ENCODE measurements at places on chromosomes 2 and 18.

- no peak for DNase-seq
These were observed 171.8 kb downstream of the CAMKMT start for GRCh38 chr2:44533508-44533907.

DNA sequence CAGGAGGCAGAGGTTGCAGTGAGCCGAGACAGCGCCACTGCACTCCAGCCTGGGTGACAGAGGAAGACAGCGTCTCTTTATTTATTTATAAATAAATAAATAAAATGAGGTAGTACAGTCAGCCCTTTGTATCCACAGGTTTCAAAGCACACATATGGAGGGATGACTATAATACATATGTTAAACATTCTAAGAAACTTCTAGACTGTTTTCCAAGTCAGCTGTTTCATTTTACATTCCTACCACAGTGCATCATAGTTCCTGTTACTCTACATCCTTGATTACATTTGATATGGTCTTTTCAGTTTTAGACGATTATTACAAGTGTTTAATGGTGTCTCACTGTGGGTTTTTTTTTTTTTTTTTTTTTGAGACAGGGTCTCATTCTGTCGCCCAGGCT lies 157.6 kb downstream of the ATAD2B start:
- DNase-seq: no peak

DNA sequence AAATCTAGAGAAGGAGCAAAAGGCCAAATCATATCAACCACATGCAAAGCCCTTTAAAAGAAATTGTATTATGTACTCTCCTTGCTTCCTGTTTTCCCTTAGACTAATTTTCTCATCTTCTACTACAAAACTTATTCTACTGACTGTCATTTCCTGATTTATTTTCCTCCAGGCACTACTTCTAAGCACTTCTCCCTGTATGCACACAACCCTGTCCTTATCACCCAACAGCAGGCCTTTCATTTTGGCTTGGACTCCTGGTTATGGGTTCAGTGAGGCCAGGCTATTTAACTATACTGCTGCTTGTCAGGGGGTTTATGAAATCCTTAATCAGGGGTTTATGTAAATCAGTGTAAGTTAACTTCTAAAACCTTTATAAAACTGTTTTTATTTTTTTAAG lies 205.1 kb upstream of the FAM98A start:
- no peak for DNase-seq

GRCh38 chr18:44830581-44830980 lies 149.9 kb downstream of the SETBP1 start:
- no peak for DNase-seq

DNA sequence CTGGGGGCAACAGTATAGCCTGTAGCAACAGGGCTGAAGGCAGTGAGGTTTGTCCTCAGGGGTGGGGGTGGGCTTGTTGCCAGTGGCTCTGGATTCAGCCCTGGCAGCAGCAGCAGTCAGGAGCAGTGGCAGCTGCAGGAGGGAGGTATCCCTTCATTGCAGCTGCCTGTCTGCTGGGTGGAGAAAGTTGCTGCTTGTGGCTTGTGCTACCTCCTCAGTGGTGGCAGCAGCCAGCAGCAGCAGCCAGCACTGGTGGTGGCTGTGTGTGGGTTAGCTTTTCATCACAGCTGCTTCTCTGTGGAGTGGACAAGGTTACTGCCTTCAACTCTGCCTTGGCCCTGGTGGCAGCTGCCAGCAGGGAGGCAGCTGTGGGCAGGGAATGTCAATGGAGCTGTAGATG lies 94.9 kb downstream of the ARL6IP6 start:
- DNase-seq: no peak

GRCh38 chr2:230268606-230269243 lies 43.2 kb downstream of the SP140 start:
- no peak for DNase-seq

- DNase-seq: no peak
These were observed 1133.6 kb upstream of the ZEB2 start for GRCh38 chr2:145653553-145653952.

GRCh38 chr2:196336715-196337114 lies 165.3 kb upstream of the STK17B start:
- DNase-seq: no peak

DNA sequence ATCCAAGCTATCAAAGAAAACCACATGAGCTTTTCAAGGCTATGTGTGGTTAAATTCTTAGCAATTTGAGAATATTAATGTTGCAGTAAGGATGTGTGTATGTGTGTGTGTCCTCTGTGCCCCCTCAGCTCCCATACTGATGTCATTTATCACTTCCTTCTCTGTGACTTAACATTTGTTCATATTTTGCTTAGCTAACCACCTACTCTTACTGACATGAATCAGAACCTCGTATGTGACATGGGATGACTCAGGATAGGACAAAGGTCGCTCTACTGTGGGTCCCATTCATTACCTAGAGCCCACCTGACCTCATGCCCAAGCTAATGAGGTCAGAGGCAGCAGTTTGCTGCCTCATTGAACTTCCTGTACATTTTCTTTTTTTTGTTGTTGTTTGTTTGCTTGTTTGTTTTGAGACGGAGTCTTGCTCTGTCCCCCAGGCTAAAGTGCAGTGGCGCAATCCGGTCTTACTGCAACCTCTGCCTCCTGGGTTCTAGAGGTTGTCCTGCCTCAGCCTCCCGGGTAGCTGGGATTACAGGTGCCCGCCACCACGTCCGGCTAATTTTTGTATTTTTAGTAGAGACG lies 36.3 kb downstream of the MOGAT1 start:
- DNase-seq: no peak

- no peak for DNase-seq
These were observed 5.1 kb downstream of the IL1B start for GRCh38 chr2:112831513-112831845.

- no peak for DNase-seq
These were observed 260.9 kb upstream of the ATP5MC3 start for GRCh38 chr2:175442441-175442840.

- no peak for DNase-seq
These were observed 103.7 kb upstream of the NABP1 start for GRCh38 chr2:191574232-191574631.

DNA sequence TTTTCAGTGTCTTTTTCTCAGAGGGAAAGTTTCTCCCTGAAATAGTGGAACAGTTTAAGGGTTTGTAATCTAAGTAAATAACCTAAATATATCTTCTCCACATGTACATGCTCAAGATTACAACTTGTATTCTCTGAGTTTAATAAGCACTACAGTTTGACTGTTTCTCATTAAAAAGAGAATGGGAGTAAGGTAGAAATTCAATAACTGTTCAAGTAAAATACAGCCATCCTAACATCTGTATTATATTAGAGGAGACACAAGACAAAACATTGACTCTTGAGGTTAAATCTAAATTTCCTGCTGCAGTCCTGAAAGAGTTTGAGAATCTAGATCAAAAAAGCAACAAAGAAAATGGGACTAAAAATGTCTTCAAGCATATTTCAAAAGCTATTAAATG lies 73.0 kb upstream of the ZNF397 start:
- DNase-seq: no peak

- DNase-seq: no peak
These were observed 62.8 kb downstream of the LDLRAD4 start for GRCh38 chr18:13281406-13281805.

DNA sequence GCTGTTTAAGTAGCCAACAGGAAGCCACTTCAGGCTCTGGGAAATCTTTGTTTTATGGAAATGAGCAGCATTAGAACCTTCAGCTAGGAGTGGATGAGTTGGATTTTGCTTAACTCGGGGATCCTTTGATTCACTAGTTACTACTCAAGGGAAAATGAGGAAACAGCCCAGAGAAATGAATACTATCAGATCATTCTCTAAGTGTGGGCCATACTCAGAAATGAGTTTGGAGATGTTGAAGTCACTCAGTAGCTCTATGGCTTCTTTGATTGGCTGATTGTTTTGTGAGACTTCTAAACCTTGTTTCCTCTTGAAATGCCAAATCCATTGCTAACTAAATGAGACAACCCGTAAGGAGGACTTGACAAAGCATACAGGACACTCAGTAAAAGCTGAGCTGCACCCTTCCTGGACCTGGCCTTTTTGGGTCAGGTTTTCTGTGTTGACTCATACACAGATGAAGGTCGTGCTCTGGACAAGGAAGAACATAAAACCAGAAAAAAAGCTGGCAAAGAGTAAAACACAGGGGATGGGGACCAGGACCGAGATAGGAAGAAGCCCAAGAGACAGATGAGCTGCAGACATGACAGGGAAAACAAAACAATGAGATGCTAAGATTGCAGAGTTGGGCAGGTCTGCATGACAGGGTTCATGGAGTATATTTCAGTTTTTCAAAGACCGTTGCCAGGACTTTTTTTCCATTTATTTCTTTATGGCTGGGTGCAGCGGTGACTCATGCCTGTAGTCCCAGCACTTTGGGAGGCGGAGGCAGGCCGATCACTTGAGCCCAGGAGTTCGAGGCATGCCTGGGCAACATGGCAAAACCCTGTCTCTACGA lies 41.6 kb downstream of the INO80C start:
- DNase-seq: no peak

DNA sequence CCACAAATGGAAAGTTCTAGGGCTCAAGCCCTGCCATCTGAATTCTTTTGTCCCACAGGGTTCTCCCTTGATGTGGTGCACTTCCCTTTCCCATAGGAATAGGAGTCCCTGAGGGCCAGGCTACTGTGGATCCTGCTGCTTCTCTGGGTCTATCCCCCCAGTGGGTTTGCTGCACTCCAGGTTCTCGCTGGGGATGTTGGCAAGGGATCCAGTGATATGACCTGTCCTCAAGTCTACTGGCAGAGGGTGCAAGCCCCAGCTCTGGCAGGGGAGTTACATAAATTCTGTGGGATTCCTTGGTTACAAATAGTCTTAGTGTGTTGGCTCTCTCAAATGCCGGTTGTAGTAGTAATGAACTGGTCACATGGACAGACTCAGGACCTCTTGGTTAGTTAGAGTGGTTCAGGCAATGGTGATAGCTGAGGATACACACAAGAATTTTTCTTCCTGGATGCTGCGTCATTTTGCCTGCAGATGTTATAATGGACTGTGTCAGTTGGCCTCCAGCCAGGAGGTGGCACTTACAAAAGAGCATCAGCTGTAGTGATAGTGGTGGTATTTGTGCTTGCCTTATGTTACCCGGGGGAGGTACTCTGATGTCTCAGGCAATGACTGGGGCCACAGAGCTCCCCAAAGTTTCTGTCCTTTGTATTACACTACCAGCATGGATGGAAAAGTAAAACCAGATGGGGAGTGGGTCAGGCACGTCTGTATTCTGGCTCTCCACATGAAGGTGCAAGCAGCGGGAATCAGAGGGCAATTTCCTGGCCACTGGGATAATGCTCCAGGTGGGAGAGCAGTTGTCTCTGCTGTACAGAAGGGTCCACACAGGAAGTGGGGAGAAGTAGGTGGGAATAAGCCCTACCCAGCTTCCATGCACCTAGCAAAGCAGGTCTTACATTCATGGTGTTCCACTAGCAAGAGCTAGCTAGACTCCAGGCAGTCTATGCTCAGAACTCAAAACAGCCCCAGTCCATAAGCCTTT lies 267.9 kb downstream of the SOX11 start:
- DNase-seq: peak; percentile 32

DNA sequence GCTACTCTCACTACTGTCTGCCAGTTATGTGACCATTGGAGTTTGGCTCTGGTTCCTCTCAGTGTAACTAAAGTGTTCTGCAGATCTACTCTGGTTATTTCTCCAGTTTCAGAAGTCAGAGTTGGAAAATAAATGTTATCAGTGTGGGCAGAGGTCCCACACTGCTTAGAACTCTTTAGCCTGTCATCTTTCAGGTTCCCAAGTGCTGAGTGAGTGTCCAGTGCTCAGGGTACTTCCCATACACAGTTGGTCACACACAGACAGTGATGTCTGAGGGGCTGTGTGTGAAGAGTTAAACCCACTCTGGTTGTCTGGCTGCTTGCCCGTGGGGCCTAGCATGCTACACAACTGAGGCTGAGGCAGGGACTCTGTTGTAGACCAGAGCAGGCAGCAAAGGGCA lies 421.8 kb upstream of the MEX3C start:
- DNase-seq: no peak

DNA sequence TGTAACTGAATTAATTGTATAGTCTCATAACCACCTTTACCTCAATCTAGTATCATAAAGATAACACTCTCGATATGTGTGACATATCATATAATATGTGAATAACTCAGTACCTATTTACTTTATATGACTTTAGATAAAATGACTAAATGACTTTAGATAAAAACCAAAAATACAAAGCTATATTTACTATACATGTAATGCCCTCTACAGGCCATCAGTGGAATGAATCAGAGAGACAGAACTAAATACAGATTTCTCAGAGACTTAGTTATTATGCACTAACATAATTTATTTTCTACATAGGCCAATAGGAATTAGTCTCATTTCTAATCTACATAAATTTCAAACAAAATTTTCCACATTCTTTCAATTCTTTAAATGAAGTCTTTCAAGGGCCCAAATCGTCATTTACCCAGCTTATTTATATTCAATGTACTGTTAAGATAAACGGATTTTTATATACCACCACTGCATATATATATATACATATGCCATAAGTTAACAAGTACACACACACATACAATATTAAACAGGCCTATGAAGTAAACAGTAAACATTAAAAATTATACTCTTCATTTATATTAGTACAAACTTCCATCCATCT lies 219.9 kb downstream of the EXOC6B start:
- DNase-seq: no peak

DNA sequence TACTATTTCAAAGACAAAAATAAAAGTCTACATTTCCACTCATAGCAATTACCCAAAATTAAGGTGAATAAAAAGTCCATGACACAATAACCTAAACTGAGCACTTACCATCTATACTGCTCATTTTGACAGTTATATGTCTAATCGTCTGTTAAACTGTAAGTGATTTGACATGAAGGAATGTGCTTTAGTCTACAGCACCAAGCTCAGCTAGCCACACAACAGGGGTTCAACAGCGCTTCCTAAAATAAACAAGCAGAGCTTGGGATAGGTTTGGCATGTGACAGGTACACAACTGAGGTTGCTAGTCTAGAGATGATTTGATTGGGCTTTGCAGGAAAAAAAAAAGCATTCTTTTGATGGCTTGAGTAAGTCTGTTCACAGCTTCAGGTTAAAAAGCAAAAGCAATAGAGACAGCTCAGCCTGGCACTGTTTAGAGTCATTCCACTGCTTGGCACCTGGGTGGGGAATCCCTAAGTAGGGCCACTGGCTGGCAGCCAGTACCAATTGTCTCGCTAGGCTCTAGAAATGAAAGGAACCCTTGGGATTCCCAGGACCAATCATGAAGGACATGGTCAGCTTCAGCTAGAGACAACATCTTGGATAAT lies 78.6 kb downstream of the BARD1 start:
- no peak for DNase-seq

DNA sequence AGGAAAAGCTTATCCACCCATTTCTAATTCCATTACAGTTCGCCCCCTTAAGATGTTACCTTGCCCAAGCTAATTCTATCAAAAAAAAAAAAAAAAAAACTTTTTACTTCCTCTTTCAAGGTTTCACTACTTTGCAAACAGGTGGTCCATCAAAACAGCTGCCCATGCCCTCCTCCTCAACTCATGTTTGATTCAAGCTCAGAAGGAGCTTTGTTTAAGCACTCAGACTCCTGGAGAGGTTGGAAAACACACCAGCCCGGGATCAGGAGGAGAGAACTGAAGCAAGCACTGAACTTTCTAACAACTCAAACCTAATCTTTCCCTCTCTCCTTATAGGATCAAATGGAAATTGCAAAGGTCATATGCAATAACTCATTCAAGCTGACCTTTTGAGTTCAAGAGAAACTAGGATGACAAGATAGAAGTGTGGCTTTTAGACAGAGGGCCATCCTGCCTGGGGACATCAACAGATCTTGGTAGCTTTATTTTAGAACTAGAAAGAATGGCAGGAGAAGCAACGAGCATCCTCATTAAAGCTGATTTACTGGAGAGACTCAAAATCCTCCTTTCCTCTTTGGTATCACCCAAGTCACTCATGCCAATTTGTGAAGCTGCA lies 28.3 kb upstream of the FZD7 start:
- DNase-seq: no peak
